Occipital lobe (tissue), 3 donors: ENCODE measurements at places on chromosomes 2 and 18.

GRCh38 chr2:19426144-19426543, 67.7 kb upstream of the OSR1 start:
- DNase-seq: no peak

- DNase-seq: no peak
These were observed 32.7 kb downstream of the QPCT start for GRCh38 chr2:37377187-37377532.

DNA sequence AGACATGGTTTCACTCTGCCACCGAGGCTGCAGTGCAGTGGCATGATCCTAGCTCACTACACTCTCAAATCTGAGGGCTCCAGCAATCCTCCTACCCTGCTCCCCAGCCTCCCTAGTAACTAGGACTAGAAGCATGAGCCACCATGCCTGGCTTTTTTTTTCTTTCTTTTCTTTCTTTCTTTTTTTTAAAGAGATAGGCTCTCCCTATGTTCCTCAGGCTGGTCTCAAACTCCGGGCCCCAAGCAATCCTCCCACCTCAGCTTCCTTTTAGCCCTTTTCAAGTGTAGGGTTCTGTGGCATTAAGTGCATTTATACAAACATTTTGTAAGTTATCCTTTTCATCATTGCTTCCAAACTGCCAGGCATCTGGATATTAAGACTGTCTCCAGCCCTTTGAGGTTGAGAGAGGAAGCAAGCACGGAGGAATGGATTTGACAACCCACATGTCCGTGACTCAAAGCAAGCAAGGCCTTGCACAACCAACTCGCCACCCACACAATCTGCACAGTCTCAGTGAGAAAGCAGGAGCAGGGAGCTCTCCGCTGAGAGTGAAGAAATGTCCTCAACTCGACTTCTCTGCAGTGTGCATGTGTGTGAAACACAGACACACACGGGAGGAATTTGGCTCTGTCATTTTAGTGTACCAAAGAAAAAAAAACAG, 65.6 kb downstream of the ATP8B1 start:
- peak; percentile 73 for DNase-seq

DNA sequence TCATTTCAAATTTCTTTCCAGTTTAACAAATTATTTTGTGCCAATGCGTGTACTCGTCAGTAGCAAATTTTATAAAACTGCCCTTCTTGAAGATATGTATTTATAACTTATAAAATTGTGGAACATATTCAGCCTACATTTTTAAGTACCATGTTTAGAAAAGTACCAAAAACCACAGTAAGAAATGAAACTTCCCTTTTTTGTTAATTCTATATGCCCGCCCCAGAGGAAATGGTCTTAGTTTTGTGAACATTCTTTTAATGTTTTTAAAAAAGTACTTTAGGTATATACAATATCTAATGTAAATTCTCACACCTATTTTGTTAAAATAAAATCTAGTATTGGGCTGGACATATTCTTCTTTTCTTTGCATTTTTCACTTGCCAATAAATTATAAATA, 1.2 kb downstream of the UGT1A9 start:
- no peak for DNase-seq

DNA sequence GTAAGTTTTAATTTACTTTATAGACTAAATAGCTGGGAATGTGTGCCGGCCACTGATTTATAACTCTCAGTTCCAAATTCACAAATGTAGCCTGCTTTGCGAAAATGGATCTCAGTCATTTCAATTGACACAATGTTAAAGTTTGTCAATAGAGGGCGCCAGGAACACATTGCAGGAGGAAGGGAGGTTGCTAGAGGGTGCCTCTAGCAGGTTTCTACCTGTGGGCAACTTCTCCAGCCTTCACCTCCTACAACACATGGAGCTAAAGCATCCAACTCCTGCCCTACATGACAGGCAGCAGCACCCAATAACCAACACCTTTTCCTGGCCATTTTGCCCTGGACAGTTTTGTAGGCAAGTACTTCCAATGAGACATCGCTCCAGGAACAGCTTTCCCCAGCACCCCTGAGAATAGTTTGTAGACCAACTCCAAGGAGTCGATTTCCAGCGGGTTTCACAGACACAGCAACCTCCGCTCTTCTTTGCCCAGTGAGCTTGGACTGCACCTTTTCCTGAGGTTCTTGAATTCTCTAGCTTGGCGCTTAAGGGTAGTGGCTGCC, 784.8 kb upstream of the CDH2 start:
- no peak for DNase-seq

DNA sequence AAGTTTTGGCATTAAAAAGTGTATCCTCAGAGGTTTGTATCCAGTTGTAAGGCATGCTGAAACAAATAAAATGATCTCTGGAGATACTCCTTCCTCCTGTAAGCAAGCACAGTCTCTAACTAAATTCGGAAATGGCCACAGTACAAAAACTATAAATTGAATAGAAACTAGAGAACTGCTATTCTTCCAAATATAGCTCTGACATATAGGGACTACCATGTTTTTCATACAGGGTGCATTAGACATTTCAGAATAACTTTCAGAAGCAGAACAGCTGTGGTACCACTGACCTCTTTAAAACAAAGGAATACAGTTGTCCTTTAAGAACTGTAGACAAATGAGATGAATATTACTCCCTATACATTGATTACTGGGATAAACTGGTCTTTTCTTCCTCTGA, 568.5 kb downstream of the ARHGAP15 start:
- no peak for DNase-seq

GRCh38 chr2:208112969-208113368, 11.4 kb downstream of the CRYGD start:
- DNase-seq: no peak

- no peak for DNase-seq
These were observed 48.8 kb upstream of the PPP1CB start for GRCh38 chr2:28702878-28703277.

- DNase-seq: no peak
These were observed 58.2 kb downstream of the ITGB6 start for GRCh38 chr2:160141912-160142311.

DNA sequence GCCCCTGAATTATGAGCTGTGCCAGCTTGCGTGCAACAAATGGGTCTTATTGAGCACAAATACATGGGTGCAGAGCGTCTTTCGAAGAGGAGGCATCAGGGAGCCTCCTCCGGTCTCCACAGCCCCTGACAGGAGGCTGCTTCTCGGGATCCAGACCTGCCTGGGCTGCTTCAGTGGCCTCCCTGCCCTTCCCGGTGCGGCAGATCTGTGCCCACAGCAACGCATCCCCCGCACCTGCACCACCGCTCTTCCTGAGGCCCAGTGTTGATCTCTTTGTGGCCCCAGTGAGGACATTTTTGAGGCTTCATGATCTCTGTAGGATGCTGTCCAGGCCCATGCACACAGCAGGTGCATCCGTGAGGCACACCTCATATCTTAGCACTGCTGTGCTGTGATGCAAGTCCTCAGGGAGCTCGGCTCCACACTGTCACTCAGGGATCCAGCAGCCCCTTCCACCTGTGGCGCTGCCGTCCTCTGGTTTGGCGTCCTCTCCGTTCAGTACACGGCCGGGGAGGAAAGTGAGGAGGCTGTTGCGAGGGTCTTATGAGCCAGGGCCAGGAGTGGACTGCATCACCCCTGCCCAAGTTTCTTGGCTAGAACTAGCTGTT, 17.4 kb downstream of the RTP5 start:
- no peak for DNase-seq

- DNase-seq: no peak
These were observed 12.4 kb downstream of the ASB1 start for GRCh38 chr2:238438856-238439849.

- DNase-seq: no peak
These were observed 92.1 kb downstream of the ACKR3 start for GRCh38 chr2:236661762-236662110.

DNA sequence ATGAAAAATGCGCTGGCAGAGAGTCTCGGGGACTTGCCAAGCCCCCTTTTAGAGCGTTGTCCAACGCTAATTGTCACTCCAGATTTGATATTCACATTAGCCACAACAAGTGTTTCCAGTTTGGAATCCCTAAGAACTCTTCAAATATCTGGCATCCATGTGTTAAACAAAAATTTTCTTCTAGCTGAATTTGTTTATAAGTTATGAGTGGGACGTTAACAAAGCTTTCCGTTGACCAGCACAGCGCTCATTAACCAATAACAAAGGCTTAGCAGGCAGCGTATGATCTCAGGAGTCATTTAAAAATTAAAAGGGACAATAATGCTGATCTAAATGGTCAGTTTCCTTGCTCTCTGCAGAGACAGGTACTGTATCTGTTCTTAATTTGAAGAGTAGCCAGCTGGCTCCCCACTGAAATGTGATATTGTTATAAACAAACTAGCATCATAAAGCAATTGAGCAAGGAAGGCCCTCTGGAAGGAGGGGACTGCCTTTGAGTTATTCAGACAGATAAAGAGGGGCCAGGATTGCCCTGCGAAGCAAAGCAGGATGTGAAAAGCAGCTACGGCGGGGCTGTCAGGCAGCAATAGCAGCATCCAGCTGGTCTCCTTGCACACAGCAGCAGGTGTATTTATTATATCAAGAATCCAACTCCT, 337.2 kb upstream of the SALL3 start:
- no peak for DNase-seq

GRCh38 chr2:195838002-195838401, 181.0 kb downstream of the SLC39A10 start:
- no peak for DNase-seq

GRCh38 chr2:188024811-188025210, 266.9 kb upstream of the GULP1 start:
- DNase-seq: no peak

- DNase-seq: no peak
These were observed 145.5 kb downstream of the PXDN start for GRCh38 chr2:1598800-1599199.

DNA sequence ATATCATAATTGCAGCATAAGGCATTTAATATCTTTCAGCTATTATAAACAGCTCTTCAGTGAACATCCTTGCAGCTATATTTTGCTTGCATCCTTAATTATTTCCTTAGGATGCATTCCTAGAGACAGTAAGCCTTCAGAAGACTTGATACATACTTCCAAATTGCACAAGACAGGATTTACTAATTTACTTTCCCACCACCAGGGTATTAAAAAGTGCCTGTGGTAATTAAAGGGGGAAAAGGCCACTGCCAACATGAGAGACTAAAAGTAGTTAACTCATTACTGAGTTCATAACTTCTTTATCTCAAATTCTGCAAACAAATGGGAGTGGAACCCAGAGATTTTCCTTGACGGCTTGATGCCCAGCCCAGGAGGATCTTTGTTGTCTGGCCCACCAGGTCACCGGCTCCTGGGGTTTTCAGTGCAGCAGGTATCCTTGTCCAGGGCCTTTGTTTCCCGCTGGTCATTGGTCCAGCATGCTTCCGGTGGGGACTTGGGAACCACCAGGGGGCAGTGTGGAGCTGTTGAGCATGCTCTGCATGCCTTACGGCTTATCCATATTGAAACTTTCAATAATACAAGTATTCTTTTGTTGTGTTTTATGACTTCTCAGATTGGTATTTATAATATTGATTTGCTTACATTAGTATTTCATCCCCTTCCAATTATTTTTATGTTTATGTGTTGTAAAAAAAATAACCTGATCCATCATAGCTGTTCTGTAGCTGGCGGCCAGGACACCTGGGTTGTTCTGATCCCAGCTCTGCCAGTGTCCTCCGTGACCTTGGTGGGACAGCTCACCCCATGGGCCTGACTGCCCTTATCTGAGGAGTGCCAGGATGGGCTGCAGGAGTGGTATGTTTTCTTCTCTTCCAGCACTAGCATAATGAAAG, 61.4 kb downstream of the TGOLN2 start:
- no peak for DNase-seq

DNA sequence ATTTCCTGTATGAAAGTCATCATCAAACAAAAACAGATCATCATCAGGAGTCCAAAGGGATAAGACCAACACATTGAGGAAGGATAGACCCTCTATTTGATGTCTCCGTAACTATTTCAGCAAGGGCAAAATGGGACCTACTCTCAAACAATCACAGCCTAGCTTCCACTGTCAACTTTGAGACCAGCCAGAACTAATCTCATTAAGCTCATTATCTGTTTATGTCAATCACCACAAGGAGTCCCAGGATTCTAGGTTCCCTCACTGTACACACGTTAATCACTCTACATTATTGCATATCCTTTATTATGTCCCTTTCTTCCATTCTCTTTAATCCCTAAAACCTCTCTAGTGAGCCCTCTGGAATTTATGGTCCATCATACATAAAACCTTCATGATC, 370.3 kb upstream of the LINC00305 start:
- DNase-seq: no peak

- no peak for DNase-seq
These were observed 59.3 kb downstream of the MYL12B start for GRCh38 chr18:3321133-3321812.

DNA sequence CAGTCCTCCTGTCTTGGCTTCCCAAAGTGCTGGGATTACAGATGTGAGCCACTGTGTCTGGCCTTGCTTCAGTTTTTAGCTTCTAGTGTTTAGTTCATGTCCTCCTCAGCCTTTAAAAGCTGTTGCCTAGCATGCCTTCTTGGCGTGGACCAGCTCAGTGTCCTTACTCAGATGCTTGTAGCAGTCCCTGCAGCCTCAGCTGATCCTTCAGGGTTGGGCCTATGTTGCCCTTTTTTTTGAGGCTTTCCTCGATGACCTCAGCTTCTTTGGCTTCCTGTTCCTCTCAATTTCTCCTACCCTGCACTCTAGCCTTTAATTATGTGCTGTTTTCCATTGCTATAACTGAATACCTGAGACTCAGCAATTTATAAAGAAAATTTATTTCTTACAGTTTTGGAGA, 57.7 kb downstream of the TANC1 start:
- no peak for DNase-seq

DNA sequence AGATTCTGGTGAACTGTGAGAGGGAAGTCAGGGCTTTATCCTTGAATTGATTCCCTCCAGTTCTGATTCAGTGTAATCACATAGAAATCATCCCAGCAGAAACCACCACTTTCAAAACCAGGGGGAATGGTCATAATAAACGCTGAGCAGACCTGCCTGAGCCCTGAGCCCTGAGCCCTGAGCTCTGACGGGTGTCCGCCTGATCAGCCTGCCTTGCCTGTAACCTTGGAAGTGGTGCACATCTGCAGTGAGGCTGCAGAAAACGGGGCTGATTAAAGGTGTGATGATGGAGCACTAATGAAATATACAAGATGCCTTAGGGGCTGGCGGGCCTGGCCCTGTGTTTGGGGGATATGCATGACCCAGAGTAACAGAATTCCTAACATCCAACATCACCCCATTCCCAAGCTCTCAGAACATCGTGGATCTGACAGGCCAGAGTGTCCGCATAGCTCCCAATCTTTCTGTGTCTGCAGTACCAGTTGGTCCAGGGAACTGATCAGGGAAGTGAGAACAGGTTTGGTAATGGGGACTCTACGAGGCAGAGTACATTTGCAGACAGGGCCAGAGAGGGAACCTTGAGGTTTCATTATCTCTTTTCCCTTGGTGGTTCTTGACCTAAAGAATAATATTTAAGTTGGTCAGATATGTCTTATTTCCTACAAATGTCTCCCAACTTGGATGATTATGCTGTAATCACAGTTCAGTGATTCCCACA, 37.8 kb downstream of the KCTD18 start:
- no peak for DNase-seq
